ENCODE measurements at places on chromosomes 12 and 14. TPM values are rescaled to one million over a fixed set of nuclear protein-coding genes. Genes with fewer than 3 reads are reported as not detected.

Gene KRT78
- not detected for total RNA-seq

Gene LALBA
- not detected for total RNA-seq

Gene ST8SIA1
- total RNA-seq = 64.7 TPM

Gene CLEC4A
- total RNA-seq = not detected

Gene PPP2R5C
- 122 TPM for total RNA-seq

Gene SYNDIG1L
- total RNA-seq = not detected

Gene TESPA1
- not detected for total RNA-seq

Gene HOXC11
- total RNA-seq = not detected

Gene BATF
- total RNA-seq = not detected

Gene CRIP2
- total RNA-seq = 39.3 TPM

Gene RPS29
- total RNA-seq = 1,393 TPM

Gene LYZ
- total RNA-seq = 0.26 TPM

- DNase-seq = no peak
Observed at GRCh38 chr14:85118274-85118673, 411.7 kb upstream of the FLRT2 start.

DNA sequence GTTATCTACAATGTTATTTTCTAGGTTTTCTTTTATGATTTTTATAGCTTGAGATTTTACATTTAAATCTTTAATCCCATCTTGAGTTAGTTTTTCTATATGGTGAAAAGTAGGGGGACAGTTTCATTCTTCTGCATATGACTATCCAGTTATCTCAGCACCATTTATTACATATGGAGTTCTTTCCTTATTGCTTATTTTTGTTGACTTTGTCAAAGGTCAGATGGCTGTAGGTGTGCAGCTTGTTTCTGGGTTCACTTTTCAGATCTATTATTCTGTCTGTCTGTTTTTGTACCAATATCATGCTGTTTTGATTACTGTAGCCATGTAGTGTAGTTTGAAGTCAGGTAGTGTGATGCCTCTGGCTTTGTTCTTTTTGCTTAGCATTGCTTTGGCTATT, 477.3 kb downstream of the TMEM117 start:
- no peak for DNase-seq

- DNase-seq = no peak
Observed at GRCh38 chr14:91961297-91962220, 14.1 kb upstream of the FBLN5 start.

- no peak for DNase-seq
Observed at GRCh38 chr12:39722504-39722903, 102.9 kb upstream of the ABCD2 start.

DNA sequence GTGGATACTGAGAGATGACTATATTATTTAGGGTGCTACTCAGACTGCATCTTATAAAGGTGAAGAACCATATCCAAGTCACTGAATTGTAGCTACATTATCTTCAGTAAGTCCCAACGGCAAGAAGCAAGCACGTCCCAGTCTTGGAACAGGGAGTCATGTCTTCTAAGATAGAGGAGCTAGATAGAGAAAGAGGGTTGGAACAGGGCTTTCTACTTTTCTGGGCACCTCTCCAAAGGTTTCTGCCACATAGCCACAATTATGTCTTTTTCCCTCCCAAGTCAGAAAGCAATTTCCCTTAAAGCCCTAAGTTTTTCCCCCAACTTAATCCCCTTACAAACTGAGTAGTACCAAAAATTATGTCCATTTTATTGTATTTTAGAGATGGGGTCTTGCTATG, 22.4 kb downstream of the MAPK1IP1L start:
- no peak for DNase-seq

DNA sequence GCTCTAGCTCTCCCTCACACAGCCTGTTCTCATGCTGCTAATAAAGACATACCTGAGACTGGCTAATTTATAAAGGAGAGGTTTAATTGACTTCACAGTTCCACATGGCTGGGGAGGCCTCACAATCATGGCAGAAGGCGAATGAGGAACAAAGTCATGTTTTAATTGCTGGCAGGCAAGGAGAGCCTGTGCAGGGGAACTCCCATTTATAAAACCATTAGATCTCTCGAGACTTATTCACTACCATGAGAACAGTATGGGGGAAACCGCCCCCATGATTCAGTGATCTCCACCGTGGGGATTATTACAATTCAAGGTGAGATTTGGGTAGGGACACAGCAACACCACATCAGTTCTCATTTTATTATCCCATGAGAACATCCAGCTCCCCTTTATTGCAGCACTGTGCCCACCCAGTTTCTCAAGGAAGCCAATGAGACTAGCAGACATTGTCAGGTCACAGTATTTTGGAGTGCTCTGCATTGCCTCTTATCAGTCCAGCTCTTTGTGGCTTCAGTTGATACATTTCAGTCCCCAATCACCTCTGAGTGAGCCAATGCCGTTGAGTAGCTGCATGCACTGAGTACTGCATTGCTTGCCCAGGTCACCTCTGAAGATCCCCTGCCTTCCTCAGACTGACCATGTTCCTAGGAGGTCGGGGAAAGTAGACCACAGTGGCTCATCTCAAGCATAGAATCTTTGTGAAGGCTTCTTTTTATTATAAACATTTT, 131.2 kb downstream of the CRADD start:
- DNase-seq = no peak

GRCh38 chr14:90568405-90568804, 171.6 kb downstream of the CALM1 start:
- no peak for DNase-seq

DNA sequence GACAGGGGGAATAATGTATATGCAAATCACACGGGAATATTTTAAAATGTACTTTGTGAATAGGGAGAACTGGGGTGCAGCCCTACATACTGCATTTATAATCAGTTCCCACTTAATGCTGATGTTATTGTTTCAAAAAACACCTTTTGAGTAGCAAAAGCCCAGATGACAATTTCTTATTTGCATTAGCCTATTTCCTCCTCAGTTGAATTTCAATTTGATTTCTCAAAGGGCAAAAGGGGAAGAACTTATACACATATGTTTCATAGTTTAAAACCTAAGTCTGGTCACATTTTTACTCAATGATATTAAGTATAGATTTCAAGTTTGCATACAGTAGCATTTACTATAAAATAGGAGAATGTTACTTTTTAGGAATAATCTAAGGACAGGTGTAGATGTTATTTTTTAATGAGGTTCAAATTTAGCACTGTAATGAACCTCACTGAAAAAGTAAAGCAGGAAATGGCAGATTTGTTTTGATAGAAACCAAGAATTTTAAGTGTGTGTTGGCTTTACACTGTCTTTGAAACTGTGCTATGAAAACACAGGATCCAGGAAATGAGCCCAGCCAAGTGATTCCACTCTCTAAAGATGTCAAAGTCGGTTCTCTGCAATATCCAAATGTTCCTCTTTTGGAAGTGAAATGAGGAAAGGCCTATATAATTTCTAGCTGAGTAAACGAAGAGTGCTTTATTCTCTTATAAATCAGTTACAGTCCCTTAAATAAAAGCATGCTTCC, 367.4 kb downstream of the BTG1 start:
- DNase-seq = no peak

GRCh38 chr14:61472011-61472672, 150.8 kb downstream of the PRKCH start:
- no peak for DNase-seq

GRCh38 chr12:51949342-51950030, 2.0 kb upstream of the ACVR1B start:
- DNase-seq = no peak

GRCh38 chr12:3576891-3577290, 85.9 kb downstream of the PRMT8 start:
- DNase-seq = no peak

GRCh38 chr12:105825141-105825540, 313.6 kb downstream of the NUAK1 start:
- DNase-seq = no peak

DNA sequence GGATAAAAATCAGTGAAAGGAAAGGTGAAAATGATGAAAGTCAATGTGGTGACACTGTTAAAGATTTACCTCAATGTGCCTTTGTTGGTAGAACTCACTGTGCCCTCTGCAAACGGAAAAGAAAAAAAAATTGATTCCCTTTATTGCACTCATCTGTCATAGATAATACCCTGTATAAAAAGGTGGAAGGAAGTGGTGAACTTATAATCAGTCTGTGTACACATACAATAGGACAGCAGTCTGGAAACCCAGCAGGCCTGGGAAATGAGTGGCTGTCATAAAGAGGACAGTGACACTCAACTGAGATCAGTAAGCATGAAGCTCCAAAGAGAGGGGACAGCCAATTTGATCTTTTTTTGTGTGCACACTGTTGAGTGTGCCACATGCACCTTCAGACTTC, 364.7 kb downstream of the NOVA1 start:
- no peak for DNase-seq

- DNase-seq = no peak
Observed at GRCh38 chr14:58106446-58106845, 45.6 kb downstream of the ARMH4 start.

DNA sequence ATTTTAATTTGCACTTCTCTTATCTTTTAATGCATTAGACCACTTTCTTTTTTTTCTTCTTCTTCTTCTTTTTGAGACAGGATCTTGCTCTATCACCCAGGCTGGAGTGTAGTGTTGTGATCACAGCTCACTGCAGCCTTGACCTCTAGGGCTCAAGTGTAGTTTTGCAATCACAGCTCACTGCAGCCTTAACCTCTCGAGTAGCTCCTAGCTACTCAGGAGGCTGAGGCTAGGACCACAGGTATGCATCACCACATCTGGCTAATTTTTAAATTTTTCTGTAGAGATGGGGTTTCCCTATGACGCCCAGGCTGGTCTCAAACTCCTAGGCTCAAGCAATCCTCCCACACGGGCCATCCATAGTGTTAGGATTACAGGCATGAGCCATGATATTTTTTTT, 12.7 kb downstream of the TMED8 start:
- no peak for DNase-seq

DNA sequence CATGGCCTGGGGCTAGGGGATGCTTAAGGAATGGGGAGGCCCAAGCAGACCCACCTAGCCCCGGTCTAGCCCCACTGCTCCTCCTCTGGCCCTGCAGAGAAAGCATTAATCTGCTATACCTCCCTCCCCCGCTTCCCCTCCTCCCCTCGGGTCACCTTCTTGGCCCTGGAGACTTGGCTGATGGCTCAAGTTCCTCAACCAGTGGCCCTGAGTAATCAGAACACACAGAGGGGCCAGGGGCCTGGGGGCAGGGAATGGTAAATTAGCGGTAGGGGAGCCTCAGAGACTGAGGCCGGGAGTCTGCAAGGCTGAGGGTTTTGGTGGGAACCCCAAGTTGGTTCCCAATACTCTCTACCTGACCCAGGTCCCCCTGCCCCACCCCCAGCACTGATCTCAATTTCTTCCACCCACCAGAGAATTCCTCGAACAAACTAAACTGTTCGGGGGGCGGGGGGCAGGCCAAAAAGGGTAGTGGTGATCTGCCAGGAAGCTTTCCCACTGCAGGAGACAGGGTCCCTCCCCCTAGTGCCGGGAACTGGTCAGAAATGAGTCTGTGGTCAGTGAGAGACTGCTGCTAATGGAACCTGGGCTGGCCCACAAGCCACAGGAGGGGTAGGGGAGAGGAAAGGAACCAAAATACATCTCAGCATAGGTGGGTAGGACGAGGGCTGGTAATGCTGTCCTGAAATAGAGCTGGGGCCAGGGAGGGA, 12.8 kb upstream of the SMARCD1 start:
- DNase-seq = no peak

DNA sequence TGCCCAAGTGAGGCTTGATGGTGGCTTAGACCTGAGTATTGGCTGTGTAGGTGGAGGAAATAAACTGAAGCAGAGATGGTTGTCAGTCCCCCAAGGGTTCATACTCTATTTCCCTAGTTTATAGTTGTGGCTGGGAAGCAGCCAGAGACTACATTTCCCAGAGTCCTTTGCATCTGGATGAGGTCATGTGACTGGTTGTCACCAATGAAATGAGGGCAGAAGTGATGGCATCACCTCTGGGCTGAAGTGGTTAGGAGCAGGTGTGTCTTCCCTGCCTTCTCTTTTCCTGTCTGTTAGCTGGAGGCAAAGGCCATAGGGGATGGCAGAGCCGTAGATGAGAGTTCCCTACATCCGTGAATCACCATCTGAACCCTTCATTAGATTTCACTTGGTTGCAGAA, 16.3 kb upstream of the NOS1 start:
- no peak for DNase-seq

GRCh38 chr14:21643407-21643806, 8.7 kb upstream of the OR10G2 start:
- no peak for DNase-seq

DNA sequence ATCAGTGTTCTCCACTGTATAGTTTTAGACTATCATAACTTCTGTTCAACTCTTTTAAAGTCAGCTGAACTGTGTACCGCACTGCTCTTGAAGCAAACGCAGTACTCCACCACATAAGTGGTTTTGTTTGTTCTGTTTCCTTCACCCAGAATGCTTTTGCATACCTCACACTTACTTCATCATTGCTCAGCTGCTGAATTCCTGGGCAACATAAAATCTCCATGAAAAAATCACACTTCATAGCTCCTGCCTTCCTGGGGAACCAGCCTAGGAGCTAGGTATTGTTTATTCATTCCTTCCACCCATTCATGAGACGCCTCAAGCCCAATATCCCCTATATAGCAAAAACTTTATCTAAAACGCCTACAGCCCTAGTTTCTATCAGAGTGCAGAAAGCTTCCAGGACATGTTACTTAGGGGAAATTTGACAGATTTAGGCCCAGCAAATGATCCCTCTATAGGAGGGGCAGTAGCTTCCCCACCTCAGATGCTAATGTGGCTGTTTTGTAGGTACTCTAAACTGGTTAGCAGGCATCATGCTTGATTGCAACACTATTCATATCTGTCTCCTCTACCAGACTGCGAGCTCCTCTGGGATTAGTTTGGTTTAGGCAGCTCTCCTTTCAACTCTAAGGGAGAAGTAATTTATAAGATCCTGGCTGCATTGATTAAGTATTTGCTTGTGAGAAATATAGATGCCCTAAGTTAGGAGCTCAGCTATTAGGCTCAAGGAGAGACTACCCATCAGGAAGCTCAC, 44.5 kb downstream of the LRRC9 start:
- DNase-seq = no peak

- peak; percentile 20 for DNase-seq
Observed at GRCh38 chr14:102930138-102930752, 7.8 kb downstream of the AMN start.

DNA sequence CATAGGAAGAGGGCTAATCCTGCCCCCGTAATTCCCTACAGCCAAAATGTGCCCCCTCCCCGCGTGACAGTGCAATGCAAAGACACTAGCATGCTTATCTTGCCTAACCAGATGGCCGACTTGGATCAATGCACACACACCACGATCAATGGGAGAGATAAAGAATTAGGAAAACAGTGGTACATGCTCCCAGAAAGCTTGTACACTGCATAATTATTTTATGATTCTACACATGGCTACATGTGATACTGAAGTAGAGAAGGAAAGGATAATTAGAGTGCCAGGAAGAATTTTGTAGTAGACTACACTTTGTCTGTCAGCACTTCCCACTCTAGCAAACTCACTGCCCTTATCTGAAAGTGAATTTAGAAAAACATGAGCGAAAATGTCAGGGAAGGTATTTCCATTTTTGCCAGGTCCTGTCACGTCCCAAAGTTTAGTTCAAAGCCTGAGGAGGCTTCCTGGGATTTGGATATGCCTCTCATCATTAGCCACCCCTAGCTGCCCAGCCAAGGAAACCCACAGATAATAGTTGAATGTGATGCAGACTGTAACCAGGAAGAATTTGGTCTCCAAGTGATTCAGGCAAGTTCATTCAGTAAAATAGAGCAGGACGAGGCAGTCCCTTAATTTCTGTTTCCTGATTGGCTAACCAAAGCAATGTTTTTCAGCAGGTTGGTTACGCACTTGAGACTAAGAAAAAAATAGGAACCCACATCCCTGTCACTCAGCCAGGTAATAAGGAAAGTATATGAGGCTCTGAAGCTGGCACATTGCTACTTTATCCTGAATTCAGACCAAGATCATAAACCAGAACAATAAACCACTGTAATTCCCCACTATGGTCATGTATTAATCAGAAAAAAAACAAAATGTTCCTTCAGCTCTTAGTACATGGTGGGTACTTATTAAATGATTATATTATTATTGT, 199.6 kb upstream of the OTX2 start:
- DNase-seq = no peak

Measured in neural crest cell (in vitro differentiated cells).